ENCODE measurements at places on chromosomes 4 and X.
A peak's percentile ranks its signal among the peaks of the same experiment; 100 is the strongest.

DNA sequence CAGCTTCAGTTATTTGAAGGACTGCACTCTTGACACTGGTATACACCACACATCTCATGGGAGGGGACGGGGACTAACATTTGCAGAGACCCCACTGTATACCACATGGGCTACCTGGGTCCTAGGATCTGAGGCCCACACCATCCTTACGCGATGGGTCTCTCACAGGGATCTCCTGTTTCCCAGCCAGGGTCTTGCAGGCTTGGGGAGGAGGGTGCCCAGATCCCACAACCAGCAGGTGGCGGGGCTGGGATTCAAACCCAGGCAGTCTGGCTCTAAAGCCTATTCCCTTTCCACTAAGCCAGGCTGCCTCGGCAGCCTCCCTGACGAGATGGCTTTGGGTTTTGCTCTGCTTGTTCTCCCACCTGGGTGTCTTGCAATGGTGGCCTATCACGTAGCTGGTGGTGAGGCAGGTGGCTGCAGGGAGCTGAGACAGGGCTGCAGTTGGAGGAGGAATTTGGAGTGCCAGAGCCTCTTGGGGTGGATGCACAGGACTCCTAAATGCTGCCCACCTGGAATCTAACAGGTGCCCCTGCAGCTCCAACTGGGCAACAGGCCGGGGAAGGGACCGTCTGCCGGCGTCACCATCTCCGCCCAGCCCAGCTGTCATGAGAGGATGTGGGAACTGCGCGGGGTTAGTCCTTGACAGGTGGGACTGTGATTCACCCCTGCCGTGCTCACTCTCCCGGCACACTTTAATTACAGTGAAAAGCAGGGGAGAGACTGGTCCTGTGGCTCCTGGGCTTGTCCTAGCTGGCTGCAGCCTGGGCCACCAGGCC is 110.7 kb downstream of the PSAPL1 start:
- DNase-seq: peak; percentile 83

DNA sequence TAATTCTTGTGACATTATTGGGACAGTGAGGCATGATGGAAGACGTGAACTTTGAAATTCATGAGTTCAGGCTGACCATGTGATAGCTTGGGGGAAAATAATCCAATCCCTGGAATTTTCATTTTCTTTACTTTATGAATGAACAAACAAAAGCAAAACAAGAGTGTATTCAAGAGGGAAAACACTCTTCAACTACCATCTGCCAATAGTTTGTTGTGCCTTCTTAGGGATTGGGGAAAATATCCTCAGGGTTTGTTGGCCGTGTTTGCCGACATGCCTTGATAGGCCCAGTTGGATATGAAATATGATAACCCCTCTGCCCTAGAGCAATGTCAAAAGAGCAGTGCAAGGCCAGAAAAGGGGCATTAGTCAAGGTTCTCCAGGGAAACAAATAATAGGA is 80.8 kb upstream of the CLNK start:
- no peak for DNase-seq

GRCh38 chrX:111270339-111270738 is at the start of gene CAPN6:
Gene CAPN6, minus strand, starts transcription at chrX:111270483. Its CDS starts 6,547 bp downstream, at chrX:111263936.
- no peak for DNase-seq

DNA sequence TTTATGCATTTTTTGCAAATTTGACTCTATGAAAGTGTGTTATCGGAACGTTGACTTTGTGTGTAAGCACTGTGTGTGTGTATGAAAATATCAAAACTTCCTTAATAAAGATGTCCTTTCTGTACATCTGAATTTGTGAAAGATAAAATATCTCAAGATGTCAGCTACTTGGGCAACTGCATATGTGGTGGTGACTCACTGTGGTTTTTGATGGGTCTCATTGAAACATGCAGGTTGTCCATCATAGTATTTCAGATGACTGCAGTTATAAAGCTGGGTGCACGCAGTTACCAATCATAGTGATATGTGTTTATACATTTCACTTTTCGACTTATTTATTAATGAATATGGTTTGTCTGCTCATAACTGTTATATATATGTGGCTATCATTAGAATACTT is 19.7 kb upstream of the BBS12 start:
- DNase-seq: no peak

DNA sequence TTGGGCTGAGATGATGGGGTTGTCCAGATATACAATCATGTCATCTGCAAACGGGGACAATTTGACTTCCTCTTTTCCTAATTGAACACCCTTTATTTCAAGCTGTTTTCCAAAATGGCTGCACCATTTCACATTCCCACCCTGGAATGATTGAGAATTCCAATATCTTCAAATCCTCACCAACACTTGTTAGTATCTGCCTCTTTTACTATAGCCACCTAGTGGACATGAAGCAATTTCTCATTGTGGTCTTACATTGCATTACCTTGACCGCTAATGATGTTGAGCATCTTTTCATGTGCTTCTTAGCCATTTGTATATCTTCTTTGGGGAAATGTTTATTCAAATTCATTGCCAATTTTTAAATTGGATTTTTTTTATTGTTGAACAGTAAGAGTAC is 364.8 kb downstream of the SMARCA1 start:
- no peak for DNase-seq

DNA sequence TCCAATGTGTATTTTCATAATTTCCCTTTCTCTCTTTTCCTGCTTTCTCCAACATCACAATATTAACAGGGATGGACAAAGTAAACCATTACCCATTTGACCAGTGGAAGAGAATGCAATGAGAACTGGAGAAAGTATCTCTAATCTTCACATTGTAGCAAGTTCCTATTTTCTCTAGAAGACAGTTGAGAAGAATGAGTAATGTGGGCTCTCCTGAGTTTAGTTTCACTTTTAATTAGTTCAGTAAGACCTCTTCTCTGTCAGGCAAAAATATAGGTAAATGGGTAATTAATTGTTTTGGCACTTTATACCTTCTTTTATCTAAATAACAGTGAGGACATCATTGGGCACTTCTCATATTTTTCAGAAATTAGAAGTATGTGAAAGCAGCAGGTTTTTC is 602.0 kb downstream of the GLUD2 start:
- DNase-seq: no peak

DNA sequence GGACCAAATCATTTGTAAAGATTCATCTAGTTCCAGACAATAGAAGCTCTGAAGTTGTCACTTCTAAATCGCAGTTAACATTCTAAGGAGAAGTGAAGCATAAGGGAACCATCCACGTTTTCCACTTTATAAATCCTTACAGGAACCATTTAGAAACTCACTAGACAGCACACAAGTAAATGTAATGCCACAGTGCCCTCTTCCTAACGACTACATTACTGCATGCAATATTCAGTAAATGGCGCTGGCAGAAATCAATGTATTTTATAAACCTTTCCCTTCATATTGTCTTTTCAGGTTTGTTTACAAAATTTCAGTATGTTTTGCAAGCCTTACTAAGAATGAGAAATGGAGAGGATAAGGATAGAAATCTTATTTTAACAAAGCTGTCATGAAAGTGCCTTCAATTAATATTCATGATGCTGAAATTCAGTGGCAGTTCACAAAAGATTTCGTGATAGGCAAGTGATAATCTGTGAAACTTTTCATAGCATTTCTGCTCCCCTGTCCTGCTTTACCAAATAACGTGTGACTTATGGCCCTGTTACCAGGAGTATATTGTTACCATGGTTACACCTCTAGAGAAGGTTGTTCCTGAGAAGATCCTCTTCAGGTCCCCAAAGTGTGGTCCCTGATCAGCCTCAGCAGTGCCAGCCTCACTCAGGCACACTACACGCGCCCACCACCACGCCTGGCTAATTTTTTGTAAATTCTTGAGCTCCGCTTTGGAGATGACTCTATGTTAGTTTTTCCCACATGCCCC is 54.2 kb downstream of the TMA16 start:
- no peak for DNase-seq

DNA sequence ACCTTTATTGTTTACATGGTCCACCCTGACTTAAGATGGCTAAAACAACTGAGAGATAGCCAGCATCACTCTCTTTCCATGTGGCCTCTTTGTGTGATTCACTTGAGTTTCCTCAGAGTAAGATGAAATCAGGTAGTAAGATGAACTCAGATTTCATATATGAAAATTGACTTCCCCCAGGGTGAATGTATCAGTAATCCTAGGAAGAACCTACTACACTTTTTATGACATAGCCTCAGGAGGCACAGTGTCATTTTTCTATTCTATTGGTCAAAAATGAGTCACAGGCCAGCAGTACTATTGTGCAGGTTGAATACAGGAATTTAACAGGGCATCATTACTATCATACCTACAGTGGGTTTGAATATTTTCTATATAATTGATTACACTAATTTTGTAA is 14.6 kb upstream of the SULT1E1 start:
- no peak for DNase-seq

- DNase-seq: no peak
These were observed 84.6 kb downstream of the NDST4 start for GRCh38 chr4:115028682-115029410.

- no peak for DNase-seq
These were observed 43.3 kb downstream of the LNX1 start for GRCh38 chr4:53547983-53548382.

- DNase-seq: no peak
These were observed 136.9 kb upstream of the GUCY1A1 start for GRCh38 chr4:155529716-155530115.

- no peak for DNase-seq
These were observed 798.7 kb downstream of the PCDH7 start for GRCh38 chr4:31518796-31519250.

- no peak for DNase-seq
These were observed 33.1 kb downstream of the NSUN7 start for GRCh38 chr4:40782876-40783275.

- no peak for DNase-seq
These were observed 71.0 kb downstream of the SNCA start for GRCh38 chr4:89765966-89766365.

DNA sequence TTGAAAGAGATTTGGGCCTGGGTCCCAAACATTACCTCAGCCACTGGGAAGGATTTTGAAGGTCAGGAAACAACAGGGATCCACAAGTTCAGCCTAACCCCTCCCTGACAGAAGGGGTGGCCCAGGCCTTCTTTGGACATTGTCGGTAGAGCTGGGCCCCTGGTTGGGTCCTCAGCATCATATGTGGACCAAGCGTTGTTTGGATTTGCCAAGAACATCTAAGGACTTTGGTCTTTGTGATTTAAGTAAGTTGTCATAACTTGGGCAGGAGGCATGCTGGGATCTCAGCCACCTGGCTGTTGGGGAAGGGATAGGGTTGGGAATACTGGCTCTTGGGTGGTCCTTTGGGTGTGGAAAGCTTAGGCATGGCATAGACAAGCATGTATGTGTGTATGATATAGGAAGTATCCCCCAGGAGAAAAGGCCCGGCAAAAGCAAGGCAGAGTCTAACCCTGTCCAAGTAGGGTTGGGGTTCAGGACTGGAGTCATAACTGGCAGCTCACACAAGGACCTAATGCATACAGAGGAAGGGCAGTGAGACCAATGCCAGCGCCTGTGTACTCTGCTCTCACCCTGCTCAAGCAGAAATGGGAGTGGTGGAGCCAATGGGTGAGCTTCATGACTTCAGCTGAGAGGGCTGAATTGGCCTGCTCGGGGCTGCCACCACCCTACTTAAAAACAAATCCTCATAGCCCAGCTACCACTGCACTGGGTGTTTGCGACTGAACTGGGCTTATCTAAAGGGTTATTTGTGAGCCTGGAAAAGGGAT is 102.8 kb downstream of the RTL5 start:
- DNase-seq: no peak

DNA sequence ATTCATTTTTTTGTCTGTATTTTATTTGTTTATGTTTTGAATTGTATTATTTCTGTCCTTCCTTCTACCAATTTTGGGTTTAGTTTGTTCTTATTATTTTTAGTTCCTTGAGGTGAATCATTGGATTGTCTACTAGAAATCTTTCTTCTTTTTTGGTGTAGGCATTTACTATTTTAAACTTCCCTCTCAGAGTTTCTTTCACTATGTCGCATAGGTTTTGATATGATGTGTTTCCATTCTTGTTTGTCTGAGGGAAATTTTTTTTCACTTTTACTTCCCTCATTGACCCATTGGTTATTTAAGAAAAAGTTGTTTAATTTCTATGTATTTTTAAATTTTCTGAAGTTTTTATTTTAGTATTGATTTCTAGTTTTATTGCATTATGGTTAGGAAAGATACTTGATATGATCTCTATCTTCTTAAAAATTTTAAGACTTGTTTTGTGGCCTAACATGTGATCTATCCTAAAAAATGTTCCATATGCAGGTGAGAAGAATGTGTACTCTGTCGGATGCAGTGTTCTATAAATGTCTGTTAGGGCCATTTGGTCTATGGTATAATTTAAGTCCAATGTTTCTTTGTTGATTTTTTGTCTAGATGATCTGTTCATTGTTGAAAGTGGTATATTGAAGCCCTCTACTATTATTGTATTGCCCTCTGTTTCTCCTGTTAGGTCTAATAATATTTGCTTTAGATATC is 68.8 kb downstream of the IL15 start:
- DNase-seq: no peak

DNA sequence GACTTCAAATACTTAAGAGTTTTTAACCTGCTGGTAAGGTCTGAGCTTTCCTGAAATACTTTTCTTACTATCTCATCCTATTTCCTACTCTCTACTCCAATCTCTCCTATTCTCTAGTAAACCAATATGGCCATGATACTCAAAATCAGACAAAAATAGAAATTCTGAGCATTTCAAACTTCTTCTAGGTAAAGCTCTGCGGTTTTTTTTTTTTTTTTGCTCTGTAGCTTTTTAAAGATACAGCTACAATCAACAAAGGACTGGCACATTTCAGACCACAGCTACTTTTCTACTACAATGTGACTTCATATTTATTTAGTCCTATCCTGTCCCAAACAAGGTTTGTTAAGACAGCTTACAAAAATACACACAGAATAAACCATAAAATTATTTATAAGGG is 31.1 kb downstream of the MAML3 start:
- DNase-seq: no peak

GRCh38 chr4:122842984-122843531 is 16.4 kb downstream of the FGF2 start:
- no peak for DNase-seq

DNA sequence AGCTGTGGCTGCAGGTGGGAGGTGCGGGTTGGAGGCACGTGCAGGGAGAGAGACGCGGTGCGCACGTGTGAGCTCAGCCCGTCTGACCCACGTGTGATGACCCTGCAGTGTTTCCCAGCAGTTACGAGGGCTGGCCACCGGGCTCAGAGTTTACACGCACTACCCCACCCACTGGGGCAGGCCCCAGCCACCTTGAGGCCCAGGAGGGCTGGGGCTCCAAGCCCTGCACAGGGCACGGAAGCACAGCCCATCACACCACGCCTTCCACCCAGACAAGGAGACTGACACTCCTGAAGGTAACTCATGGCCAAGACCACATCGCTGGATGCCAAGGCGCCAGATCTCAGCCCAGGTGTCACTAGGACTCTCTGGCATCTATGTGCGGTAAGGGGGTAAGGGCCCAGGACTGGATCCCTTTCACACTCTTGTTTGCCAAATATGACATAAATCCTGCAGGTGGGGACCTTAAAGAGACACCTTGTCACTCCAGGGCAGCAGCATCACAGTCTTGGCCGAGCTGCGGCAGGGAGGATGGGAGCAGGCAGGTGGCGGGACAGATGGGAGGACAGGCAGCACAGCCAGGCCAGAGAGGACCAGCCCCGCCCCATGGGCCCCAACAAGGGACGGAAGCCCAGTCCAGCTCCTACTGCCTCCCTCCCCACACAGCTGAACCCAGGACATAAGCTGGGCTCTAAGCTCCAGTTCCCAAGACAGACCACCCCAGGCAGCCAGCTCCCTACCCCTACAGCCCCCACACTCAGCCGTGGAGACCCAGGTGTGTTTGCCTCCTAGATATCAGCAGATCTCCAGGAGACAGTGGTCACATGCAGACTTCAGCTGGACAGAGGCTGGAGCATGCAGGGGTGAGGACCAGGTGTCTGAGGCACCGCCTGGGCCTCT is 56.8 kb downstream of the ZFYVE28 start:
- no peak for DNase-seq
